ENCODE measurements at places on chromosomes 12 and 14.

- DNase-seq = no peak
Observed at GRCh38 chr12:57166971-57167371, 19.6 kb upstream of the LRP1-AS start.

DNA sequence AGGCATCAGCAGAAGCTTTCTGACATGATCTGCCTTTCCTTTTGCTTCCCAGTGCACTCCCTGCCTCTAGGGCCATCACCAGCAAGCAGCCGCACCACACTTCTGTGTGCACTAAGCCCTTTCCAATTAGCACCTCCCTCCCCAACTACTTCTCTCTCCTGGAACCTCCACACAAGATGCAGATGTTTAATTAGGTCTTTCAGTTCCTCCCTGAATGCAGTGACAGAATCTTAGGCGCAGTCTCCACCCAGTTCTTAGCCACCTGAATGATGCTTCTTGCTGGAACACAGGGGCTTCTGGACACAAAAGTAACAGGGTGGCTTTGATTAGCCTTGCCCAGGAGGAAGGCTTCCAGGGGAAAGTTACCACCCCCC lies 32.9 kb downstream of the NIN start:
- no peak for DNase-seq

GRCh38 chr14:72543341-72543740 lies 350.6 kb downstream of the DPF3 start:
- no peak for DNase-seq

DNA sequence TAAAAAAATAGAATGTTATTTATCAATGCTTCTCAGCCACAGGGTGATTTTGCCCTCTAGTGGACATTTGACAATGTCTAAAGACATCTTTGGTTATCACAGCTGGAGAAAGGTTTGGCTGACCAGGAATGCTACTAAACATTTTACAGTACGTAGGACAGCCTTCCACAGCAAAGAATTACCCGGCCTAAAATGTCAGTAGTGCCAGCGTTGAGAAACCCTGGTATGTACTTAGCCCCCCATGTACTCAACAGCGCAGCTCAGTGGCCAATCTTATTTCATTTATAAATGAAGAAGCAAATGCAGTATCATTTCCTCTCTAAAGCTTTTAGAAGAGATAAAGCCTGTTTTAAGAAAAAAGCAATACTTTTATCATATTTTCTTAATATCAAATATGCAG lies 5.8 kb downstream of the MARK3 start:
- no peak for DNase-seq

DNA sequence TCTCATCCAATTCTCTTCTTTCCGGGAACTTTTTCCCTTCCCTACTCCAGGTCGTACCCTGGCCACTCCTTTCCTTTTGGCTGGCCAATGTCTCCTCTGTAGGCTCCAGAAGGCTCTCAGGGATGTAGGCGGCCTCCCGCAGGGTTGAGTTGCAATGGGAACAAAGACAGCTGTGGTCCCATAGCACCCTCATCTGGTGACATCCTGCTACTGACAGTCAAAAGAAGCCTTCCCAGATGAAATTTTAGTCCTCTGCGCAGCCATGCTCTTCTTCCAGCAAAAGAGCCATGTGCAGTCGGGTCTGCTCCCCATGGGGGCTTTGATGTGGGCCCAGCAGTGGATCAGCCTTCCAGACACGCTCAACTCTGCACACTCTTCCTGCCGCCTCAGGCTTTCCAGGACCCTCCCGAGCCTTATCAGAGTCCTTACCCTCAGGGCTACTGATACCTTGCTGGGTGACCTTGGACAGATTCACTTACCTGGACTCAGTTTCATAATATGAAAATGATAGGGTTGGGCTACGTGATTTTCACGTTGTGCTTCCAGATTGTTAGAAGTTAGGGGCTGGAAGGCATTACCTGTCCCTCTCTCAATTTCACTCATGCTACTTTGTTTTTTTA lies 5.5 kb upstream of the CELA1 start:
- DNase-seq = no peak

- DNase-seq = no peak
Observed at GRCh38 chr14:71130491-71131179, 223.4 kb downstream of the PCNX1 start.

All from sigmoid colon (tissue), 7 donors.